ENCODE measurements at places on chromosomes 13 and 19.

DNA sequence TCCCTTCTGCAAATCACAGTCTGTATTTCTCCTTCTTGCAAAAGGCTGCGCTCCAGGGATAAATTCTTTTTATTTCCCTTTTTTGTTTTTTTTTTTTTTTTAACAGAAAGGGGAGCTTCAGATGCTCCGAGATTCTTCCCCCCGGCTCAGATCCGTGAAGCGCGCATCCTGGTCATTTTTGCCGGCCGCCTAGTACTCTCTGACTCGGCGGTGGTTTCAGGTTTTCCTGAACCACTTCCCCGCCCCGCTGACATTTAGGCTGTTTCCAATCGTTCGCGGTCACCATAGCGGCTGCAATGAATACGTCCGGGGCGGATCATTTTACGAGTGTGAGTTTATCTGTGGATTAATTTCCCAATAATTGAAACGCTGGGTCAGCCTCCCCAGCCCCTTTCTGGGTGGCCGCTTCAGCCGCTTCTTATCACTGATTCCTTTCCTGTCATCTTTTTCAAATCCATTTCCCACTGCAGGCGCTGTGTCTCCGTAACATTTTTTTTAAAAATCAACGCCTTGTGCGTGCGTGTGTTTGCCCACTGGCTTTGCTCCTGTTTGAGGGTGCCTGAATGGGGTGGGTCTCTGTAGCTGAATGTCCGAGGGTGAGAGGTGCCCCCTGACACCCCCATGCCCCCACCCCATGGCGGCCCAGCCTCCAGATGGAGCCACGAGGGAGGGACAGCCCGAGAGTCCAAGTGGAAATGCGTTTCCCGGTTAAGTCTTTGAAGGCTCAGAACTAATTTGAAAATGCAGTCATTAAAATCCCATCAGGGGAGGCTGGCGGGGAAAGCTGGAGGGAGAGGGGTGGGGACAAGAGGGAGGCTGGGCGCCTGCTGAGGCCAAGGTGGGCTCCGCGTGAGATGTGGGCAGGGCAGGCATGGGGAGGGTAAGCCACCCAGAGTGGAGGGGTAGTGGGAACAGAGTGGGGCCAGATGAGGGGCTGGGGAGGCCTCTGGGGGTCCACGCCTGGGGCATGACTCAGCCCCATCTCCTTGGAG, 10.6 kb downstream of the ONECUT3 start:
- no peak for DNase-seq

- DNase-seq = no peak
Measured at GRCh38 chr19:54352041-54352440, 12.7 kb downstream of the LAIR1 start.

- DNase-seq = no peak
Measured at GRCh38 chr19:3533033-3533432, 5.9 kb upstream of the TEKTIP1 start.

DNA sequence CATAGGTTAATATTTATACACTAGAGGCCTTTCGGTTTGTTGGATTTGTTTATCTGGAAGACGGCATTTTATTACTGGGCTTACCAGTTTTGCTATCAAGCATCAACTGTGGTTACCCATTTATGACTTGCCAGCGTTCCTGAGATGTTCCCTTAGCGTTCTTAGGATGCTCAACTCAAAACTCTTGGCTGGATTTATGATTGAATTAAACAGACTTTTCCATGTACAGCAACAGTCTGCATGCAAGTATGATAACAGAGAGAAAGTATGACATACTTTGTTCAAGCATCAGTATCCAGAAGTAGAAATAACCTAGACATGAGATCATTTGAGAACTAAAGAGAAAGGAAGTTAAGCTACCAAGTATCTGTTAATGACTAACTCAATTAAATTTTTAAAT, 29.9 kb upstream of the RNF113B start:
- no peak for DNase-seq

DNA sequence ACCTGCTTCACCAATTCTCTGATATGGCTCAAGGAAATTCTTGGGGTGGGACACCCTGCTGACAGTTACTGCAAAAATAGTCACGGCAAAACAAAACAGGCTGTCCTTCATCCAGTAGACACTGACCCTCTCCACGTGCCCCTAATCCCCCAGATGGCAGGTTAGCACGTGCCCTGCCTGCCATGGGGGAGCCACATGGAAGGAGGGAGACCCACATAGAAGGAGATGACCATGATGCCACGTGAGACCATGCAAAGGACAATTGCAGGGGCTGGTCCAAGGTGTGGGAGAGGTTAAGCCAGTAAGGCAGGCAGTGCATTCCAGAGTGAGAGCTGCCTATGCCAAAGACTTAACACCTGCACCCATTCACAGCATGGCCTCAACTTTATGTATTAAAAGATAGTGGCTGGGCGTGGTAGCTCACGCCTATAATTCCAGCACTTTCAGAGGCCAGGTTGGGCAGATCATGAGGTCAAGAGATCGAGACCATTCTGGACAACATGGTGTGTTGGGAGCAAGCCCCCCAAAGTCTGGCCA, 82.7 kb downstream of the ZNF429 start:
- DNase-seq = no peak

- DNase-seq = no peak
Measured at GRCh38 chr13:94722609-94723345, 10.4 kb upstream of the SOX21 start.

GRCh38 chr19:873084-873483, 13.6 kb downstream of the CFD start:
- no peak for DNase-seq

DNA sequence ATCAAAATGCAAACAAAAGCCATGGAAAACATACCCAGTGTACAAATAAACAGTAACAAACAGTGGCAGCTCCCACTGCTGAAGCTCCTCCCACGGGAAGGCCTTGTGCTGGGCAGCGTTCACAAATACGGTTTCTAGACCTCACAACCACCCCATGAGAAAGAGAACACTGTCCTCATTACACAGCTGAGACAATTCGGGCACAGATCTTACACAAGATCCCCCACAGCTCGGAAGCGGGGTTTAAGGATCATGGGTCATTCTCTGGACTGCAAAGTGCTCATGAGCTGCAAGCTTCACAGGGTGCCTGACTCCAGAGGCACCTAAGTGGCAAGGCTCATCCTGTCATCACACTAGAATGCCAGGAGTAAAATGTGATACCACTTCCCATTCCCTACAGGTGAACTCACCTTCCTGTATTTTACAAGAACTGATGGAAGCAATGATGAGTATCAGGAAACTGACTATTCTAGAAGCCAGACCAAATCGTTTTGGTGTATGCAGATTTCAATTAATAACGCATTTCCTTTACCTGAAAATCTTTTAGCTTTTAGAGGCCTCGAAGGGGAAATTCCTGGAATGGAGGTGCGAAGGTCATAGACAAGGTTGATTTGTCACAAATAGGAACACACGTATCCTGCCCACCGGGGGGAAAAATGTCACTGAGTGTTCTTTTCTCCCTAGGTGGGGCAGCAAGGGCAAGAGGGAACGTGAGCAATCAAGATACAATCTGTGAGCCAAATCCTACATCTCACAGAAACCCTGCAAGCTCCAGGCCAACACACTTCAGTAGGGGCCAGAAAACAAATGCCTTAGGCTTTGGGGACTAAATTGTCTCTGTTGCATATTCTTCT, 41.2 kb downstream of the STK24 start:
- no peak for DNase-seq

DNA sequence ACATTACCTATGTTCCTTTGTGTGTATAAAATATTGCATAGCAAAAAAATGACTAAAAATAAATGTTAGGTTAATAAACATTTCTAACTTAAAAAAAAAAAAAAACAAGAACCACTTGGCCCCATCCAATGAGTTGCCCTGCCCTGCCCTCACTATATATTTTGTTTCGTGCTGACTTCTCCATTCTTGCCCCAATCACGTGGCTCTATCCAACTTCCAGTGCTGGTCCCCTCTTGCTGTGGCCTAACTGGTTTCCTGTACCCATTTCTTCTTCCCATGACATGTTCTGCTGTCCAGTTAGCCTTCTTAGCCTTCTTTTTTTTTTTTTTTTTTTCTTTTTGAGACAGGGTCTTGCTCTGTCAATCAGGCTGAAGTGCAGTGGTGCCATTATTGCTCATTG, 151.6 kb downstream of the FOXO1 start:
- no peak for DNase-seq

GRCh38 chr19:397941-398706, 10.8 kb downstream of the C2CD4C start:
- DNase-seq = no peak

GRCh38 chr13:94595001-94595949, 677 bp downstream of the TGDS start:
- DNase-seq = no peak

DNA sequence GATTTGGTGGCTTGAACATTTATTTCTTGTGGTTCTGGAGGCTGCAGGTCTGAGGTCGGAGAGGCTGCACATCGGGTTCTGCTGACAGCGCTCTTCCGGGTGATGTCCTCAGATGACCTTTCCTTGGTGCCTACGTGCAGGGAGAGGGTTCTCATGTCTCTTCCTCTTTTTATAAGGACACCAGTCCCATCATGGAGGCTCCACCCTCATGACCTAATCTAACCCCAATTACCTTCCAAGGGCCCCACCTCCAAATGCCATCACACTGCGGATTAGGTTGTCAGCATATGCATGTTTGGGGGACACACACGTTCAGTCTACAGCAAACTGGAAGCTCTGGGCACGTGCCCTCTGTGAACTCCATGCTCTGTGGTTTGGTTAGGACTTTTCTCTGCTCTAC, 338.6 kb downstream of the FGF9 start:
- no peak for DNase-seq

- no peak for DNase-seq
Measured at GRCh38 chr13:21849323-21849722, 178.4 kb downstream of the FGF9 start.

GRCh38 chr13:75425216-75426009, 56.6 kb downstream of the TBC1D4 start:
- DNase-seq = no peak

DNA sequence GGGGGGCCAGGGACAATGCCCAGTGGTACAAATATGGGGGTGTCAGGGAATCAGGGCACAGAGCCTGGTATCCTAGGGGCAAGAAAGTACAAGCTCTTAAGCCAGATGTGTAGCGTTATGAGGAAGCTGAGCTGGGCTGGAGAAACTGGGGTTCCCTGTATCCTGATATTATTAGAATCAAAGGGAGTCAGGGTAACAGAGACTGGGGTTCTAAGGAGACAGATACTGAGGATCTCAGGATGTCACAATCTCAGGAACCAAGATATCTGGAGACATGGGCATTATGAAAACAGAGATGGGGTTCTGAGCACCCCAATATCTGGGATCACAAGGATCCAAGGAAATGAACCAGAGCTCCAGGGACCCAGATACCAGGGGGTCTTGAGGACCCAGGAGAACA, 784 bp downstream of the BCL3 start:
- no peak for DNase-seq

GRCh38 chr19:29965492-29965891, 23.5 kb downstream of the URI1 start:
- no peak for DNase-seq

GRCh38 chr19:10870501-10870954, 825 bp upstream of the CARM1 start:
- DNase-seq = no peak

All from stimulated activated CD8-positive, alpha-beta memory T cell treated with anti-CD3 and anti-CD28 coated beads, Interleukin-15, amount 100 ng/mL, for 24 hours (primary cell).